Activated T-helper 17 cell treated with anti-CD3 and anti-CD28 coated beads, Interleukin-2, amount 50 U/mL, for 72 hours (primary cell): ENCODE measurements at places on chromosomes 6 and 20. TPM values are rescaled to one million over a fixed set of nuclear protein-coding genes. Genes with fewer than 3 reads are reported as not detected.

The BCLAF1 gene
- 138 TPM for total RNA-seq

The BPI gene
- not detected for total RNA-seq

The RAET1G gene
- total RNA-seq, result not detected

The LAMA4 gene
- not detected for total RNA-seq

The CNR1 gene
- 0.24 TPM for total RNA-seq

The APOBEC2 gene
- total RNA-seq, result not detected

DNA sequence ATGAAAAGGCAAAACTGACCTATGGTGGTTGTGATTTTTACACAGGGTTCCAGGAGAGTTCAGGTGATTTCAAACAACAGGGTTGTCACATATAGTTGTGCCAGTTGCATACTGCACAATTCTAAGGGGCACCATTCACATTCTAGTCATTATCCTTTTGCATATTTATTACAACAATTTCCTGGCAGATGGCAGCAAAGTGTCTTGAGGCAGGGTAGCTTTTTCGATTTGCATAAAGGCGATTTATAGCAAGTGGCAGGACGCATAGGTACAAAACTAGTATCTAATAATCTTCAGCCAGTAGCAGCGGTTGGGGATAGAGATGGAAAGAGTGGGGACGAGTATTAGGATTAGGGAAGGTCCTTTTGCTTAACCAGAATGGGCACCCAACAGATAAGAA is 46.5 kb upstream of the TRAF3IP2 start:
- ATAC-seq, result no peak

- no peak for ATAC-seq
These were observed 103.7 kb upstream of the SALL4 start for GRCh38 chr20:51906049-51906448.

DNA sequence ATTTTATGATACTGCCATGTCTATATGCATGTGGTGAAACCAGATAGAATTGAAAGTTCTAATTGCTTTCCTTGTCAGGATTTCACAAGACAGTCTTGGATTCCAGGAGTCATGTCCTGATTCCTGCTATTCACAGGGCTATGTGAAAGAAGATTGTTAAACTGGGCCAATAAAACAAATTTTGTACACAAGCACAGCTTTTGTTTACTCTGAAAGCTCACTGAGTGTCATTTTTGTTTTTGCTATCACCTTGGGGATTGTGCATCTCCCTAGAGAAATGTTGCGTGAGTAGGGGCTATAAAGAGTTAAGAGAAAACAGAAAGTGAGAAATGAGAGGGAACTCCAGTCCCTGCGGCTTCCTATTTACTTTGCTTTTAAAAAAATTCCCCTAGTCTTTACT is 627.5 kb downstream of the PKHD1 start:
- no peak for ATAC-seq

- ATAC-seq, result no peak
These were observed 124.0 kb downstream of the FIG4 start for GRCh38 chr6:109815054-109815453.

GRCh38 chr6:16057446-16057845 is 71.4 kb upstream of the MYLIP start:
- no peak for ATAC-seq

- no peak for ATAC-seq
These were observed 505.3 kb downstream of the MMUT start for GRCh38 chr6:48957781-48958180.
